ENCODE measurements at places on chromosomes 3 and 15.

DNA sequence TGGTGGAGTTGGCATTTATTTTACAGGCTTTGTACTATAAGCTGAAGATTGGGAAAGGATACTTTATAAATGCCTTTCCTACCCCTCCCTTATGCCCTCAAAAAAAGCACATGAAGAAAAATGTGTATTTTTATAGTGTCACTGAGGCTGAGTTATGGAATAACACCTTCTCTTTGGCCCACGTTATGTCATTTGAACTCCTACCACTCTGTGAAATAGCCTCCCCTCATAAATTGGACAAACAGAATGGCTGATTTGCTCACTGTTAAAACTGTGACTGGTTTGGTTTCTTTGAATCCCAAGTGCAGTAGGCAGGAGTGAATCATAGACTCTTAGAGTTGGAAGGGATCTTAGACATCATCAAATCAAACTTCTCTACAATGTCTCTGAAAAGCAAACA is 95.2 kb upstream of the SKOR1 start:
- DNase-seq: no peak

DNA sequence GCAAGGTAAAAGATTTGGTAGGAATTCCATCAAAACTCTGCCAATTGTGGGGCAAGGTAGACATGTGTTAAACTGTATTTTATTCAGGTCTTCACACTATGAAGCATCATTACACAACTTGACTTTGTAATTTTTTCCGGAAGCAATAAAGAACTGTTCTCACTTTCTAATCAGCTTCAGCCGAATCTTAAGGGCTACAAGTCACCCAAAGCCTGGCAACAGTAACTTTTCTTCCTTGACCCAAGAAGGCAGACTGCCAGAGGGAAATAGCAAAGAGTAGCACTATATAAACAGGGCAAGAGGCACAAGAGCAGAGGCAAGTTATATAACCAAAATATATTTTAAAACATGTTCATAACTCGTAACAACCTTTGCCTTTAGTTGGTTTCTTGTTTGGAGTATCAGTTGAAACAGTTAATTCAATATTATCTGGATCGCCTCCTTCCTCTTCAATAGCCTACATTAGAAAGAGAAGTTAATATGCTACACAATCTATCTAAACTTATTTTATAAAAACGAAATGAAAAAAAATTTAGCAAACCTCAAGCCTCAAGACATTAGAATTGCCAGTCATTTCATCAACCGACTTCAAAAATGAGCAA is 1.4 kb downstream of the SLTM start:
- DNase-seq: no peak

- DNase-seq: no peak
These were observed 91.8 kb upstream of the BCL6 start for GRCh38 chr3:187836823-187837770.

DNA sequence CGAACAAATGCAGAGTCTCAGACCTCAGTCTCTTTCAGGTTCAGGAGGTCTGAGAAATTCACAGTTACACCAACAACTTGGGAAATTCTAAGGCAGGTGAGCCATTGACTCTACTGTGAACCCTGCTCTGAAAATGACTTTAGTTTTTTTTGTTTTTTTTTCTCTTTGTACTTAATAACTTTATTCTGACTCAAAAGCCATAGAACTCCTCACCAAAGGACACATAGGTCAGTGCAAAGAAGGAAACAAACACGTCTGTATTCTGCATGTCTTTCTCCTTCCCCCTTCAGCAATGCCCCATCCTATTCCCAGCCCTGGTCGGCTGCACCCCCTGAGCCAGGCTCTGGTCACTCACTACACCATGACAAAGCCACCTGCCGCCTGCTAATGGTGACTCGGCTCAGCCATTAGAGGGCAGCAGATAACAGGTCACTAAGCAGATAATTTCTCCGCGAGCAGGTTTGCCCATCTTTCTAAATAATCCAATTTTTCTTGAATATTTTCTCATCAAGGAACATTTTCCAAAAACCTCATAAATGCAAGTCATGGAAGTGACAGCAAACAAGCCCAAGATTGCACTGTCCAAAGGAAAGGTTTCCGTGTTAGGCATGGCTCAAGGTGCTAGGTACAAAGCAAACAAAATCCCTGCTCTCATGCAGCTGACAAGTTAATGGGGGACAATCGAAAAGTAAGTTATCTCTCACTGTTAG is 37.7 kb downstream of the TM4SF4 start:
- peak; percentile 16 for DNase-seq
